ENCODE measurements at places on chromosomes 3 and 15.
A peak's percentile ranks its signal among the peaks of the same experiment; 100 is the strongest.

DNA sequence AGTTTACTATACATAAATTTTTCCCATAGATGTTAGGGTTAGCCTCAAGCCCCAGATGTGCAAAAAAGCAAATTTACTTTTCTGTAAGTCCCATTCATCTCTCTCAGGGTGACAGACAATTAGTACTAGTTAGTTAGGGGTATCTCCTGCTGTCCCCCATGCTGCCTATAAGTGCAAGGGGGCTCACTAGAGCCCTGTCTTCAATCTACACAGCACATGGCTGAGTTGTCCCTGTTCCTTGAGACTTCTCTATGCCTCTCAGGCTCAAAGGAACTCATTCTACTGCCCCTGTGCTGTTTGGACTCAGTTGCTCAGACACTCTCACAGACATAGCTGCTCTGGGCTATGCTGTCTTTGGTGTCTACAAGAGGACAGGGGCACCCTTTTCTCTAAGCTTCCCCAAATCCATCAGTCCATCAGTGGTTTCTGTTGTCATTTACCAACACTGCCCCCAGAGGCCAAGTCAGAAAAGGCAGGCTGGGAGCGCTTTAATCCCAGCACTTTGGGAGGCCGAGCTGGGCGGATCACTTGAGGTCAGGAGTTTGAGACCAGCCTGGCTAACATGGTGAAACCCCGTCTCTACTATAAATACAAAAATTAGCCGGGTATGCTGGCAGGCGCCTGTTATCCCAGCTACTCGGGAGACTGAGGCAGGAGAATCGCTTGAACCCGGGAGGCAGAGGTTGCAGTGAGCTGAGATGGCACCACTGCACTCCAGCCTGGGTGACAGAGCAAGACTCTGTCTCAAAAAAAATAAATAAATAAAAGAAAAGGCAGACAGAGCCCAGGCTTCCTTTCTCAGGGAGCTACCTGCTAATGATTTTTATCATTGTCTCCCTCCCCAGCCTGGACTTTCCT lies 31.4 kb upstream of the PRTG start:
- DNase-seq, result peak; percentile 37

DNA sequence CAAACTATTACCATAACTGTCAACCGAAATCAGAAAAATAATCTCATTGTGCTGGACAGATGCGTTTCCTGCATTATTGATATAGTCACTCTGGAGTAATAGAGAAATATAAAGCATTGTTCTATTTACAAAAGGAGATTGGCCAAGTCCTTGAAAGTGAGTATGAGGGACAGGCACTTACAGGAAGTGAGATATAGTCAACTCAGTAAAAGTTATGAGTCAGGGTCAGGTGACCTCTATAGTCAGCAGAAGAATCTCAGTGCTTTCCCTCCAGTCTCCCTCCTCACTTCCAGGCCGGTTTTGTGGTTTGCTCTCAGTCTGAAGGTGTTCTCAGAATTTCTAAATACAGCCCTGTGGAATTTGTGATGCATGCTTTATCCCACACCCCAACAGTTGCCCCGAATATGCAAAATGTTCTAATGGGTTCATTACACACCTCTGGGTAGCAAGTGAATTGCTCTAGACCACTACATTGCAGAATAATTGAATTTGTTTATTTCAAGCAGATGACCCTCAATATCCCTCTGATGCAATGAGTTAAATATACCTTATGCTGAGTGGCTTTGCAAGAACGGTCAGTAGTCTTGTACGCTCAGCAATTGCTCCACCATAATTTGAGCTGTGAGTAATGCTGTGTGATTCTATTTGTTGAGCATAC lies 787.7 kb downstream of the MCTP2 start:
- DNase-seq, result no peak

- no peak for DNase-seq
Measured at GRCh38 chr15:54792526-54792925, 404.2 kb downstream of the RSL24D1 start.

DNA sequence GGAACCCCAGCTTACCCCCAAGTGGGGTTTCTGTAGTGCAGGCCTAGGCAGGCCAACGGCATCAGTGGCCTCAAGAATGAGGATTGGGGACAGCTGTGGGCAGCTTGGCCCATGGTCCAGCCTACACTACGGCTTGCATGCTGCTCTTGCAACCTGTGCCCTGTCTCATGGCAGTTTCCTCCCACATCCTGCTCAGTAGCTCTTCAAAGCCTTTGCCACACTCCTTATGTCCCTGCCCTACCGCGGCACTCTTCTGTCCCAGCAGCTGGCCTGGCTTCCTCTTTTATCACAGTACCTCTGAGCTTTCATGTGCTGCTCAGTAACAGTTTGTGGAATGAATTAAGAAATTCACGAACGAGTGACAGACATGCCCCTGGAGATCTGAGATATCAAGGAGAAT lies 431.0 kb downstream of the EPHB1 start:
- DNase-seq, result no peak

- no peak for DNase-seq
Measured at GRCh38 chr3:112640930-112641801, at the start of gene CCDC80. Gene CCDC80 (minus strand): TSS chr3:112641143. CDS start chr3:112639905, 1,238 bp downstream.

DNA sequence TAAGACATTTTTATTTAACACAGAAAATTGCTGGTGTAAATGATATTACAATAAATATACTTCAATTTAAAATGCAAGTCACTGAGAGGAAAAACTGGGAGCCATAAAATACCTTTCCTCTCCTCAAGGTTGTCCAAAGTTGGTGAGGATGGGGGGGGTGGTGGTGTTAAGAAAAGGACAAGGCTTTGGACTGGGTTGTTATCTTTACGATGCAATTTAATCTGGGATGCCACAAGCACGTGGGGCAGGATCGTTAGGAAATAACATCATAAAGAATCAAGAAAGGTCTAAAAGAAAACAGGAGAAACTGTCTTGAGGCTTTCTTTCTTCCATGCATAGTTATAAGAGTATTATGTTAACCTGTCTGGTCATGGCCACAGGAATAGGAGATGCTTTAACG lies 66.9 kb downstream of the NMNAT3 start:
- DNase-seq, result no peak

DNA sequence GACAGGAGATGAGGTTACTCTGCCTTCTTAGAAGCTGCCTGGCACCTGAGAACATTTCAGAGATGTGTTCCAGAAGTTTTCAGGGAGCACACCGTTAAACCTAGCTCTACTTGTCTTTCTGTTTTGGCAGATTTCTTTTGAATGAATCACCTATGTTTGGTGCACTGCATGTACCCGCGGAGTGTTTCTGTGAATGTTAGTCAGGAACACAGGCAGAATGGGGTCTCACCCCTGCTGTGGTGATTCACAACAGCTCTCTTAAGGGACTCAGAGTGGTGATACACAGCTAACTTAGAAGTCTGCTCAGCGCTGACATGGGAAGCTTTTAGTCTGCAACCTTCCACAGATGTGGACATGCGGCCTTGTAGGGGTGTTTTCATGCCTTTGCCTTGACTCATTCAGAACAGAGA lies 24.0 kb downstream of the TSEN2 start:
- DNase-seq, result no peak
